Progenitor cell of endocrine pancreas (in vitro differentiated cells): ENCODE measurements at places on chromosomes 3 and 15.

- no peak for DNase-seq
Observed at GRCh38 chr3:195180490-195181112, 90.4 kb downstream of the XXYLT1 start.

GRCh38 chr15:78676424-78677110 is 35.6 kb upstream of the CHRNB4 start:
- DNase-seq, result no peak

- DNase-seq, result no peak
Observed at GRCh38 chr15:48596841-48597240, 48.7 kb downstream of the FBN1 start.

GRCh38 chr3:13693441-13693840 is 144.5 kb downstream of the FBLN2 start:
- no peak for DNase-seq

- no peak for DNase-seq
Observed at GRCh38 chr15:98296653-98297052, 336.1 kb downstream of the ARRDC4 start.

GRCh38 chr3:59334585-59334984 is 284.8 kb upstream of the CFAP20DC start:
- DNase-seq, result no peak

DNA sequence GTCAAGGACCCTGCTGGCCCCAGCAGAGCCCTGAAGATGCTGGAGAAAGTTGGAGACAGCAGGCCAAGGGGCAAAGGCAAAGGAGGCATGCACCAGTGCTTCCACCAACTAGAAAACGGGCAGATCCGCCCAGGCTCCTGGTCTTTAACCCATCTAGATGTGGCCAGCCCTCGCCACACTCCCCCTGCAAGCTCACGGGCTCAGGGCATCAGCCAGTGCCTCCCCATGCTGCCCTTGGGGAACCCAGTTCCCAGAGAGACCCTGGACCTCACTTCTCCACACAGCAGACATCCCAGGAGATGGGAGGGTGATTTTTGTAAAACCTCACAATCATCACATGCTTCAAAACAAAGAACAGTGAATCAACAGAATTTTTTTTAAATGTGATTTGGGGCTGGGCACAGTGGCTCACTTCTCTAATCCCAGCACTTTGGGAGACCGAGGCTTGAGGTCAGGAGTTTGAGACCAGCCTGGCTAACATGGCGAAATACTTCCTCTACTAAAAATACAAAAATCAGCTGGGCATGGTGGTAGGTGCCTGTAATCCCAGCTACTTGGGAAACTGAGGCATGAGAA is 24.5 kb downstream of the CYFIP1 start:
- no peak for DNase-seq

DNA sequence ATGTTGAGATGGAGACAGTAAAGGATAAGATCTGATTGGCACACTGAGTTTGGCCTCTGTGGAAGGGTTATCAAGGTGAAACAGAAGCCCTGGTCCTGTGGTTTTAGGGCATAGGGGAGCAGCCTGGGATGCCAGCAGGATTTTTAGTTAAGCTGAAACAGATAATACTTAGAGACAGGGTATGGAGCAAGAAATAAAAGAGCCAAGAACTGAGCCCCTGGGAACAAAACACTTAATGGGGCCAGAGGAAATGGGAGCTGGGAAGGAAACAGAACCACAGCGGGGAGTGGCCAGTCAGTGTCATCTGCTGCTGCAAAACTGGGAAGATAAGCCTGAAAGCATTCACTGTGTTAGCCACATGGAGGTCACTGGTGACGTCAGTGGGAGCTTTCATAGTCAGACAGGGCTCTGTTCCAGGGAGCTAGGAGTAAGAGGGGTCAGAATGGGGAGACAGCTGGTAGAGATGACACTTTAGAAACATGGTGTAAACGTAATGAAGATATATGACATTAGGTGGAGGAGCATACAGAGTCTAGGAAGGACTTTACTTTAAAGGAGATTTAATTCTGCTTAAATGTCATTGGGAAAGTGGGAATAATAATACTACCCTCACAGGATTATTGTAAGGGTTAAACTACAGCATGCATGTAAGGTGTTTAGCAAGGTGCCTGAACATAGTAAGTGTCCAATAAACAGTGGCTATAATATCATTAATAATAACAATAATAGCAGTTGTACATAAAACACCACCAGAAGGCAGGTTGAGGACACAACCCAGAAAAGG is 172.7 kb upstream of the CTNNB1 start:
- no peak for DNase-seq
